ENCODE measurements at places on chromosomes 5 and 9. TPM values are rescaled to one million over a fixed set of nuclear protein-coding genes. Genes with fewer than 3 reads are reported as not detected.

Gene FAM219A
- total RNA-seq, result 2.6 TPM

Gene MYMK
- 8.9 TPM for total RNA-seq

Gene CCIN
- 1.0 TPM for total RNA-seq

Gene SPATA31A3
- not detected for total RNA-seq

Gene MED10
- 6.3 TPM for total RNA-seq

Gene TMEM252
- total RNA-seq, result not detected

Gene CDC23
- 41.8 TPM for total RNA-seq

Gene PLPPR1
- 6.3 TPM for total RNA-seq

Gene TNPO1
- total RNA-seq, result 111 TPM

Gene SYNPO
- total RNA-seq, result 6.3 TPM

Gene ARL14EPL
- total RNA-seq, result not detected

Gene IL4
- not detected for total RNA-seq

Gene ABCA1
- 33.9 TPM for total RNA-seq

Gene MAMDC2
- 11.0 TPM for total RNA-seq

Gene TNFSF15
- total RNA-seq, result 0.52 TPM

Gene PGM5
- total RNA-seq, result 69.4 TPM

Gene TUSC1
- total RNA-seq, result 9.9 TPM

Gene SHROOM1
- 1.6 TPM for total RNA-seq

Gene PCDHAC1
- total RNA-seq, result 0.52 TPM

Gene LRRC19
- not detected for total RNA-seq

Gene CDKN2A
- total RNA-seq, result not detected

Gene THBS4
- 135 TPM for total RNA-seq

Gene CDH9
- total RNA-seq, result not detected

Gene PPP2R2B
- 4.7 TPM for total RNA-seq

Gene ACOT12
- total RNA-seq, result 0.52 TPM

Gene ATP10B
- under 0.01 TPM for total RNA-seq

Gene TSPAN17
- 14.6 TPM for total RNA-seq

Gene PCDHGB5
- total RNA-seq, result 3.7 TPM

Gene FCN2
- 1.0 TPM for total RNA-seq

Gene C5orf47
- total RNA-seq, result not detected

Gene SAPCD2
- 1.0 TPM for total RNA-seq

Gene FOXD4L5
- under 0.01 TPM for total RNA-seq

Gene PLCXD3
- 0.52 TPM for total RNA-seq

Gene CDX1
- total RNA-seq, result not detected

Gene ACTBL2
- not detected for total RNA-seq

Gene LCP2
- total RNA-seq, result 6.8 TPM
